ENCODE measurements at places on chromosomes 3 and 15.

DNA sequence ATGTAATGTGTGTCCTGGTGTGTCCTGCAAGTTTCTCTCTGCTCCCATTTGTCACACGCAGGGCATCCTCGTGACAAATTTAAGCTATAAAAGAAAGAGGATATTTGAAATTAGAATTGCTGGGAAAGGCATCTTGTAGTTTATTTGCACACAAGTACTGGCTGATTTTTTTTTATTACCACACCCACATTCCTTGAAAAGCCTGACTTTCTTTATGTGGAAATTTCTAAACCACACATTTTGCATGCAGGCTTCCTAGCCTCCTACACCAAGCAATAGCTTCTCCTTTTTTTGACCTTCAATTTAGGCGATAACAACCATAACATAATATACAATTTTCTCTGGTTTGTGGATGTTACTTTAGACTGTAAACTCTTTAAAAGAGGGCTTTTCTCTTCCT, 126.1 kb downstream of the SERPINI1 start:
- no peak for DNase-seq

- no peak for DNase-seq
Observed at GRCh38 chr3:45208586-45208985, 17.5 kb downstream of the TMEM158 start.

GRCh38 chr3:184914628-184915027, 102.7 kb downstream of the VPS8 start:
- DNase-seq = no peak

GRCh38 chr3:79125313-79125984, 642.3 kb downstream of the ROBO1 start:
- DNase-seq = no peak

DNA sequence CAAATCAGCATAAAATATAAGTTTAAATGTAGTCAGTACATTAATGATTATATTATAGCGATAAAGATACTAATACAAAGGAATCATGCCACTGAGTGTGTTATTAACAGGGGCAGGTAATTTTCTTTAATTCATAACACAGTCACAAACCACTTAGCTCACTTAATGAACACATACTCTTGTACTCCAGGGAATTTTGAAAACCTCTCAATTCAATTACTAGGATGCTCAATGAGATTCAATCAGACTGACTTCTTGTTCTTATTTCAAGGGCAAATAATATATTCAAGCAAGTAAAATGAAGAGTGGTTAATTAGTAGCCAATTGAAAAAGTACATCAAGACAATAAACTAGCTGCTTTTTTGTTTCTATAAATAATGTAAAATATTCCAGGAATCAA, 5.8 kb upstream of the SUCNR1 start:
- DNase-seq = no peak

DNA sequence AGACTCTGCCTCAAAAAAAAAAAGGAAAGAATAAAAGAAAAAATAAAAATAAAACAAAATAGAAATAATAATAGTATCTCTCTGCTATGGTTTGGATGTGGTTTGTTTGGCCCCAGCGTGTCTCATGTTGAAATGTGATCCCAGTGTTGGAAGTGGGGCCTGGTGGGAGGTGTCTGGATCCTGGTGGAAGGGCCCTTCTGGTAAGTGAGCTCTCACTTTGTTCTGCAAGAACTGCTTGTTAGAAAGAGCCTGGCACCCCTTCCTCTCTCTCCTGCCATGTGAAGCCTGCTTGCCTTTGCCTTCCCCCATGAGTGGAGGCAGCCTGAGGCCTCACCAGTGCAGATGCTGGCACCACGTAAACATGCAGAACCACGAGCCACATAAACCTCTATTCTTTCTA, 26.3 kb downstream of the TMEM44 start:
- DNase-seq = no peak

DNA sequence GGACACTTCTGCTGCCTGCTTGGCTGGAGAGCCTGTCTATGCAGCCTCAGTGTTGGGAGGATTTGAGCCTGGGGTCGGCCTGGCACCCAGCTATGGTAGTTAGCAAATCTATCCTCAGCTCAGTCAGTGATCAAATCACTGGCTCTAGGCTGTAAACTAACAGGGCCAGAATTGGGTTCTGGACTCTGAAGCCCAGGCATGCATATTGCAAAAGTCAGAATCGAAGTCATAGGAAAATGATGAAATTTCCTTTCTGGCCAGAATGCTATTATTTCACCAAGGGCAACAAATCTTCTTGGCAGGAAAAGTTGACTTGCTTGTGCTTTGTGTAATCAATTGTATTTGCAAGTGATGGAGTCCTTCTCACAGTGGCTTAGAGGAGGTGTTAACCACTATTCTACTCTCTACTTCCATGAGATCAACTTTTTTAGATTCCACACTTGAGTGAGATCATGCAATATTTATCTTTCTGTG, 482.6 kb upstream of the TPRG1 start:
- DNase-seq = no peak

- no peak for DNase-seq
Observed at GRCh38 chr3:66398228-66399025, 102.4 kb downstream of the LRIG1 start.

- DNase-seq = no peak
Observed at GRCh38 chr3:48798998-48799397, 48.7 kb downstream of the PRKAR2A start.

GRCh38 chr3:195159814-195160165, 111.2 kb downstream of the XXYLT1 start:
- no peak for DNase-seq

- no peak for DNase-seq
Observed at GRCh38 chr3:36542186-36542585, 161.9 kb downstream of the STAC start.

DNA sequence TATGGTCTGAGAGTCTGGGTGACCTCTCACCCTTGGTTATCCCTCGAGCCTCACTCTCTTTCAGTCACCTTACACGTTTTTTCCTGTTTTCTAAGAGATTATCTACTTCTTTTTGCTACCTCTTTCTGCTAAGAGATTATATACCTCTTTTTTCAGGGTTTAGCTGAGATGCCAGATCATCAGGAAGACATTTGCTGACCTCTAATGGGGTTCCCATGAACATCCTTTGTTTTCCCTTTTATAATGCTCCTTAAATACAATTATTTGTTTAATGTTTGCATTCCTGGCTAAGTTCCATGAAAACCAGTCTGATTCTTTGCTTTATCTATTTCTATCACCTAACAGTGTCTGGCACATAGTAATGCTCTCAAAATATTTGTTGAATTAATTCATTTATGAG, 39.6 kb downstream of the LEKR1 start:
- DNase-seq = no peak

DNA sequence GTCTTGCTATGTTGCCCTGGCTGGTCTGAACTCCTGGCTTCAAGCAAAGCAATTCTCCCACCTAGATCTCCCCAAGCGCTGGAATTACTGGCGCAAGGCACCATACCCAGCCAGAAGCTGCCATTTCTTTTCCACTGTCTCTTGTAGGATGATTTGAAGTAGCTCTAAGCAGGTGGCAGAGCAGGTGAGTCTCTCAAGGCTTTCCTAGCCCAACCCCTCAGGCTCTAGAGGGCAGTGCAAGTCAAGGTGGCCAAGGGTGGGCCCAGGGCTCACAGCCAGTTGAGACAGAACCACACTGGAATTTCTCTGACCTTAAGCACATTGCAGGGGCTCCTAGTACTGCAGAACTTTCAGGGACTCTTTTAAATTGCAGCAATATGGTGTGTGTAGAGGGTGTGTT, 15.6 kb upstream of the DAG1 start:
- no peak for DNase-seq

- DNase-seq = no peak
Observed at GRCh38 chr3:113629584-113630421, 66.6 kb downstream of the USF3 start.

GRCh38 chr15:25392806-25393205, 46.0 kb downstream of the UBE3A start:
- no peak for DNase-seq

- no peak for DNase-seq
Observed at GRCh38 chr3:69806735-69807438, 67.6 kb downstream of the MITF start.

DNA sequence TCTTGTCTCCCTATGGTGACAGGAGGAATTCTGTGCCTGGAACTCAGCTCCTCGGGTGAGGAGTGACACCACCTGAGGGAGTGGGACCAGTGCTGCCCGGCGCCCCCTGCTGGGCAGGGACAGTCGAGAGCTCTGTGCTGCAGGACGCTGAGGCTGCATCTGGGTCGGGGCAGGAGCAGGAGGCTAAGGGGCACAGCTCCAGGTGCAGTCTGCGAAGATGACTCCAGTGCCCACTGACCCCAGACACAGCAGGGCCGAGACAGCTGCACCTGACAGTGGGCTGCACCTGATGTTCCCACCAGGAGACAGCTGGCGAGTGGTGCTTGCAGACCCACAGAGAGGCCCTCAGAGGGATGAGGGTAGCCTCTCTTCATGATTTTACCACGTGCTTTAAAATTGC, 152.9 kb downstream of the ATP10A start:
- DNase-seq = no peak

DNA sequence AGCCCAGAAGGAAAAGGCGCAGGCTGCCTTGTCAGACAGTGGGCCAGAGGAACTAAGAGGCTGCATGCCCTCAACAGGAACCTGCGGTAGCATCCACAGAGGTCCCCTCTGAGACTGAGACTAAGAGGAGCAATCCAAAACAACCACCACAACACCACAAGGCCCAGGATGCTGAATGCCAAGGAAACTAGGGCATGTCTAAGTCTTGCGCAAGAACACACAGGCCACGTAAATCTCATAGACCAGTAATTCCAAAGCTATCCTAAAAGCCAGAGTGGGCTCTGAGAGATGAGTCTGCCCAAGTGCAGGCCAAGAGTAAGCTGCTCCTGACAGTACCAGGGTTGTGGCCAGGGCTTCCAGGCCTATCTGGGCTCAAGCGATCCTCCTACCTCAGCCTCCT, 12.9 kb downstream of the MON1A start:
- DNase-seq = no peak

- DNase-seq = no peak
Observed at GRCh38 chr3:48848816-48849515, 1.3 kb upstream of the PRKAR2A start.

GRCh38 chr15:98781838-98782237, 133.5 kb downstream of the IGF1R start:
- DNase-seq = no peak

DNA sequence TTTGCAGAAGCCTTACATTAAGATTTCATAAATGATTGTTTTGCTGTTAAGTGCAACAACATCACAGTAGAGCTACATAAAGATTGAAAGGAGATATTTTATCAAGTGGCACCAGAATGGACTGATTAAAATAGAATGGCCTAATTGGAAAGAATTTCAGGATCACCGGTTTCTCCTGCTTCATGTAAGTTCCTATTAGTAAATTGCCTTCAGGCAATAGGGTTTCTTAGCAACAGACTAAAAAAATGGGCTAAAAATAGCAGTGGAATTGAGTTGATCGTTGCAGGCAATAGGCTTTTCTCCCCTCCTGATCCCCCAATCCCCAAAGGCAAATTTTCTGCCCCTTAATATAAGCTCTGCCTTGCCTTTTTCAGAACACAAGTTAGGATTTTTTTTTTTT, 917 bp downstream of the LNP1 start:
- DNase-seq = no peak

DNA sequence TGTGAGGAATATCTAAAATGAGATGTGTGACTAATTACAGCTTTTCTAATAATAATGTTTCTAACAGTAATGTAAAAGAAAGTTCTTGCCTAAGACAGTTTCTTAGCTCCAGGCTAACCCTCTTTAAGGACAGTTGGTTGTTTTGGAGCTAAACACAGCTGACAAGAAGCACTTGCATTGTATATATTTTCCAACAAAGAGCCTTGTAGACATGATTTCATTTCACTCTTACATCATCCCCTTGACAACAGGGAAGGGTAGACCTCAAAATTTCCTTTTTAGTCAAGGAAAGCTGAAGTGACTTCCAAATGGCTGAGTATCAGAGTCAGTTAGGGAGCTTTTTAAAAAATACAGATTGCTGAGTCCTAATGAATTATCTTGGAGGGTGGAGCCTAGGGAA, 4.1 kb downstream of the ARID3B start:
- no peak for DNase-seq

DNA sequence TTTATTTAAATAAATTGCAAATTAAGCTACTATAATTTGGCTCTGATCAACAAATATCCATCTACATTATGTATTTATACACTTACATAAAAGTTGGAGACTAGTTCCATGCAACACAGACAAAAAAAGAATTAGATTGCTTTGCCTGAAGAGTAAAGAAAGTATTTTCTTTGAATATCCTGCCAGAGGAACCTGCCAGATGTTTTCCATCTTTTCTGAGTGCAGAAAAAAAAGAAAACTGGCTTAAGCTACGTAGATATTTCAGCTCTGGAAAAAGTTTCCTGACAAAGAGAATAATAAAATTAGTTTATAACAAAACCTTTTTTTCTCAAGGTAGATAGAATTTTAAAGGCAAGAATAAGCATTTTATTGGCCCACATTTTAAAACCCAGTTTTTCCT, 607.5 kb upstream of the NAALADL2 start:
- DNase-seq = no peak

GRCh38 chr3:41581700-41582099, 380.2 kb downstream of the ULK4 start:
- peak; percentile 77 for DNase-seq

- peak; percentile 73 for DNase-seq
Observed at GRCh38 chr3:70120357-70120966, 120.9 kb downstream of the SAMMSON start.

DNA sequence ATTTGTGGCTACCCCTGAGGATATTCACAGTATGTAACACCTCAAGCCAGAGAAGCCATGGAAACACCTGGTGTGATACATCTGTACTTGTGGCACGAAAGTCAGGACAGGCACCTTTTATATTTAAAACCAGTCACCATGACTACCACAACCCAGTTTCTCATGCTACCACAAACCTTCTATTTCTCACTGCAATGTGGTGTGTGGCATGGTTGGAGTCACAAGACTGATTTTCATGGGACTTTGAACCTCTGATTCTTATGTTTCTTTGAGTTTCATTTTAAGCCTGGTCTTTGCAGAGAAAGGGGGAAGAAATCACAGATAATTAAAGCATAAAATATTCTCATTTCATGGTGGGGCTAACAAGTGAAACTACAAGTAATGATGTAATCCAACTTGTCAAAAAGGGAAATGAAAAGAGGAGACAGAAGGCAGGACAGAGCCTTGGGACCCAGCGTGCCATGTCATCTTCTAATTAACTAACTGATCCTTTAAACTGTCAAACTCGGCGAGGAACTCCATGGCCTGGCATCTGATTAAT, 175.9 kb downstream of the PDZRN3 start:
- peak; percentile 87 for DNase-seq

- DNase-seq = no peak
Observed at GRCh38 chr3:27089068-27089467, 280.1 kb downstream of the NEK10 start.

Measured in GM12864 (cell line).